HFFc6 (cell line): ENCODE measurements at places on chromosomes 1 and 21.

DNA sequence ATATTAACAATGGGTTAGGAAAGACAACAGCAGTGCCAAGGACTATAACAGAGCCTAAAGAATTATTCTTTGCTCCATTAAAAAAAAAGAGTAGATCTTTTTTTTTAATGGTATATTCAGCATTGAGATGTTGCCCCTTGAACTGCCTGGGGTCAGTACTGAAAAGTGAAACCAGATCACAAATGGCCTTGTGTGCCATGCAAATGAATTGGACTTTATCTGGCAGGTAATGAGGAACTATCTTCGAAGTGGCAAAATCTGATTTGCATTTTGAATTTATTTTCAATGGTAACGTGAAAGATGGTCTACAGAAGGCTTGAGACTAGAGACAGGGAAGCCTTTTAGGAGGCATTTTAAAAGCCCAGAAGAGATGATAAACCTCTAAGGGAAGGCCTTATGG is 21.4 kb upstream of the PKN2 start:
- no peak for DNase-seq

GRCh38 chr1:5507340-5507739 is 484.9 kb downstream of the NPHP4 start:
- no peak for DNase-seq

DNA sequence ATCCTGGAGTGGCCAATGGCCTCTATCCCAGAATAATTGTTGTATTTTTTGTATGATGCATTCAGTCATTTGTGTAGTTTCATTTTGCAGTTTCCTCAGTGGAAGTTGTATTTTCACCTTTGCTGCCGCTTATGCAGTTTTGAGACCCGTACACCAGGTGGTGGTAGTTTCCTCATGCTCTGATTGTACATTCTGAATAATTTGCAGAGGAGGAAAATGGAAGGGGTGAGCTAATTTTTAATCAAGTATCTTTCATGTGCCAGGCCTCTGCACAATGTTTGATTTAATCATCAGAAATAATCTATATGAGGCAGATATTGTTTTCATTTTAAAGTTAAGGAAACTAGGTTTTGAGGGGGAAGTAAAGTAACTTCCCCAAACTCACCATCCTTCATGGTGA is 29.5 kb downstream of the HLX start:
- no peak for DNase-seq

DNA sequence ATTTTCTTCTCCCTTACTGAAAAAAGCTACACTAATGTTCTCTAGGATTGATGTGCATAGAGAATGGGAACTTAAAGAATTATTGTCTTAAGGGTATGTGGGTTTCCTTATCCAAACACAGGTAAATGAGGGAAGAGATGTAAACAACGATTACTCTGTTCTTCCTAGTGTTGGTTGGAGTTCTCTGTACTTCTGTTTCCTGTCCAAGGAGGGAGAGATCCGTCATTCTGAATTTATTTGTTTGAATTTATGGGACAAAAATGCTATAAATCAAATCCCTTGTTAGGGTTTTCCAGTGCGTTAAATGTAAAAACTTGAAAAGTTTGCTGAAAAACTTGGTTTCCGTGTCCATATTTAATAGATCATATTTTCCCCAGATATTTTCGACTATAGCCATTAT is 29.6 kb downstream of the LAMC1 start:
- no peak for DNase-seq

- DNase-seq, result peak; percentile 19
Measured at GRCh38 chr1:167057241-167057688, 32.9 kb downstream of the GPA33 start.

DNA sequence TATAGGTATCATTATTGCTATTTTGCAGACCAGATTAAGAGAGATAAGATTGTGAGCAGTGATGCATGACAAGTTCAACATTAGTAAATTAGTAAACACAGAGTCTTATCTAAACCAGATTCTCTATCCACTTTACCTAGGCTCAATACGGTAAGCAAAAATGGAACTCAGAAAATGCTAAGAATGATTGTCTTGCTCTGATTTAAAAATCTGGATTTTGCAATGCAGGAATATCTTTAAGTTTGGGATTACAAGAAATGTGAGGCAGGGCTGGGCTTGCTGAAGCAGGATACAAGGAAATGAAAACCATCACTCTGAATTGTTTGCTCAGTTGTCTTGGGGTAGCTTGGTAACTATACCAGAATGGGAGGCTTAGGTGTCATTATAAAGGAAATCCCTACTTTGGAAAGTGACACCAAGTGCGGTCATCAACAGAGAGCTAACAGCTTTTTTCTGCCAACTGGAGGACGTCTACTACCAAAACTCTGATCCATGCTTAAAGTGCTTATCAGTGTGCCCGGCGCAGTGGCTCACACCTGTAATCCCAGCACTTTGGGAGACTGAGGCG is 332.7 kb upstream of the RUNX1 start:
- DNase-seq, result no peak

- no peak for DNase-seq
Measured at GRCh38 chr1:24575905-24576587, 20.2 kb downstream of the NCMAP start.

DNA sequence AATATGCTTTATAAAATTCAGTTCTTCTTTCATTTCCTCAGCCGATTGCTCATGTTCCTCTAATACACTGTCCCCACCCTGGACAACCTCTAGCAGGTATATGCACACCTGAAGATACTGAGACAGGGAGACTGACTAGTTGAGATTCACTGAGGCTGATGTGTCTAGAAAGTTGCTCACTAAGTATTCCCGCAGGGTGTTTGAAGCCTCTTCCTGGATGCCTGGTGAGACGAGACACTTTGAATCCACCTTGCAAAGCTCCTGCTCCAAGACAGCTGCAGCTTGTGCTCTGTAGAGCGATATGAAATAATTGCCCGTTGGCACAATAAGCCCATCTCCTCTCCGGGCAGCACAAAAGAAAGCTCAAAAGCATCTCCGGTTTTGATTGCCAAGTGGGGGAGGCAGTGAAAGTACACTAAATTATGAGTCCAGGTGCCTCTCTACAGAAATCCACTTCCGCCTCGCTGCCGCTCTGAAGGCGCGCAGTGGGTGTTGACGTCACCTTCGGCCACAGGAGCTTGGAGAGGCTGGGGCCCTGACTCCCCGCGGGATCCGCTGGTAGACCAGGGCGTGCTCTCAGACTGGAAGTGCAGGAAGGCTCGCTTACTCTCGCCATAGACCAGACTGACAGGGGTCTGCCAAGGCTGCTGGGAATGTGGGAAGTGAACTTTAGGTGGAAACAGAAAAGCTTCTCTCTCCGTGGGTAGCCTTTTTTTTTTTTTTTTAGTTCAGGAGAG is 46.3 kb downstream of the GPA33 start:
- DNase-seq, result no peak

DNA sequence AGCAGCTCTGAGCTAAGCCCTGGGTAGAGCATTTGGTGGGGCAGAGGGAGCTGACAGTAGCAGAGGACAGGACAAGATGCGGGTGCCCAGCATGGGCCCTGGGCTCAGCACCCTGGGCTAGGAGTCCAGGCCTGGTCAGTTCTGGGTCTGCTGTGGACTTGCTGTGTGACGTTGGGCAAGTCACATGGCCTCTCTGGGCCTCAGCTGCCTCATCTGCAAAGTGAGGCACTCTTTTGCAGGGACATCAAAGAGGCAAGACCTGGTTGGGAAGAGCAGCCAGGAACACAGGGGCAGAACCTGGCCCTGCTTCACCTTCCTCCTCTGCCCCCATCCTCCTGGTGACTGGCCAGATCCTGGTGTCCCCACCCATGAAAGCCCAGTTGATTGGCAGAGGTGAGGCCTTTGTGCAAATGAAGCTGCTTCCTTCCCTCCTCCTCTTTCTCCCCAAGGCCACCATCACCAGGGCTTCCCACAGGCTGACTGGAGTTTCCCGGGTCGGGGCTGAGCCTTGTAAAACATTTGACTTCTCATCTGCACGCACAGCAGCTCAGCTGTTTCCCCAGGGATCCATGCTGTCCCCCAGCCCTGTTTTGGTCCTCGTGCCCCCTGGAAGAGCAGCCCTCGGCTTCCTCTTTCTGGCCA is 350.5 kb downstream of the MATN1 start:
- no peak for DNase-seq

- DNase-seq, result no peak
Measured at GRCh38 chr21:36481639-36482038, 1.7 kb upstream of the CLDN14 start.

DNA sequence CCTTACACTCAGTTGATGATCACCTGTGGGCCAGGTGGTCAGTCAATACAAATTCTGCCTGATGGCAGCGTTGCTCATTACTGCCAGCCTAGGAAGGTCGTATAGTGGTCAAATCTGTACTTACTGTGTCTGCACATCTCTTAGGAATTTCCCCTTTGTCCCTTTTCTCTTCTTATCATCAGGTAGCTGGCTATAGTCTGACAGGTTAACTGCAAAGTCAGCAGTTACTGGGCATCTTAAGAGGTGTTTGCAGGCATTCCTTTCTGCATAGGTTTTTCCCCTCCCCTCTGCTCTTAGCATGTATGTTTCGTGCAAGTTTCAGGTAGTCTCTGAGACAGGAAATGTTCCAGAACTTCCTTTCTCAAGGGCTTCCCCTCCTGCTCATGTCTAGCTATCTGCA is 298.7 kb downstream of the LRRIQ3 start:
- no peak for DNase-seq

GRCh38 chr1:198437332-198437731 is 103.1 kb downstream of the ATP6V1G3 start:
- DNase-seq, result peak; percentile 23

DNA sequence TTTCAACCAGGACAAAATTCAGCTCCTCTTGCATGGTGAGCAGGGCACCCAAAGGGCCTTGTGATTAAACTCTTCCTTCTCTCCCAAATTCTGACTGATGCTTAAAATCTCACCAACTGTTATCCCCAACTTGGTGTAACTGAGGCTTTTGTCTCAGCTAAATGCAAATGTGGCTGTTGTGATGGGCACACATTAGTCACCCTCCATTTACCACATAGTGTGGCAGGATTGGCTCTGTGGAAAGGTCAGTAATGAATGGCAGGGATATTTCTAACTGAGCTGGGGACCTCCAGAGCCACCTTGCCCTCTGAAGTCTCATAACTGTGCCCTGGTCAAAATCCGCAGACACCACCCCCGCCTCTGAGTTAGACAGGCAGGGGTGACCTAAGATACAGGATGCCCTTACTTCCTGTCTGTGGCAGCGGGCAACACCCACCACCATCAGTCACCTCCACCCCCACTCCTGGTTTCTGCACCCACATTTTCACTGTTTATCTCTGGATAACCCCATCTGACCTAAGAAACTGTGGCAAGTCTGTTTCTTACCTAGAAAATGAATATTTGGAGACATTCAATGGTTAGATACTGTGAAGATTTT is 25.4 kb upstream of the RGS16 start:
- DNase-seq, result no peak

- peak; percentile 8 for DNase-seq
Measured at GRCh38 chr1:114833421-114833820, 21.2 kb upstream of the SYCP1 start.

DNA sequence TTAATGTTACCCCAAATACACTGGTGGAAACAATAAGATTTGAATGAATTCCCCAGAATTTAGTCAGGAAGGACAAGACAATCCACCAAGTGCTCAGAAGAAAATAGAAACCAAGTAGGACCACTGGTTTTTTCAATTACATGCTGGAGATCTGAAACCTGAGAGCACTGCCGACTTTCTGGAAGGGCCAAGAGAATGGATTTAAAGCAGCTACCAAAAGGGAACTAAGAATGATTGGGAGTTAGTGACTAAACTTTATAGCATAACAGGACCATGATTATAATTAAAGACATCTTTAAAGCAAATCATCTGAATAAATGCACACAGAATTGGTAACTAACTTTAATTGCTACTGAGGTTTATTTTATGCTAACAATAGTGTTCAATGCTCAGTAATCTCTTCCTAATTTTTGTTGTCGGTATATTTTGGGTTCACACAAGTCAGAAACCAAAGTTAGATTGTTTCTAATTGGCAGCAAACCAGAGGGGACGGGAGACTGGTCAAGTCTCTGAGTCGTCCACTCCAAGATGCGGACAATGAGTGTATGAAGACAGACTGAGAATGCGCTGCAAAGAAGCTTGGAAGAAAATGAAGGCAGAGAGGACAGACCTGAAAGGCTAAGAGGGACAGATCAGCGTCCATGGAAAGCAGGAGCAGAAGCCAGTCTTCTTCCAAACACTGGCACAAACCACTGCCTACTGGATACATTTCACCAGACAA is 2.3 kb upstream of the RGS13 start:
- no peak for DNase-seq

- no peak for DNase-seq
Measured at GRCh38 chr1:203615061-203615581, 11.5 kb upstream of the ATP2B4 start.

GRCh38 chr1:36411674-36412648 is 14.3 kb upstream of the LSM10 start:
- DNase-seq, result no peak

- no peak for DNase-seq
Measured at GRCh38 chr1:88186911-88187310, 497.2 kb upstream of the PKN2 start.

GRCh38 chr1:7581754-7582459 is 189.2 kb upstream of the VAMP3 start:
- DNase-seq, result no peak

DNA sequence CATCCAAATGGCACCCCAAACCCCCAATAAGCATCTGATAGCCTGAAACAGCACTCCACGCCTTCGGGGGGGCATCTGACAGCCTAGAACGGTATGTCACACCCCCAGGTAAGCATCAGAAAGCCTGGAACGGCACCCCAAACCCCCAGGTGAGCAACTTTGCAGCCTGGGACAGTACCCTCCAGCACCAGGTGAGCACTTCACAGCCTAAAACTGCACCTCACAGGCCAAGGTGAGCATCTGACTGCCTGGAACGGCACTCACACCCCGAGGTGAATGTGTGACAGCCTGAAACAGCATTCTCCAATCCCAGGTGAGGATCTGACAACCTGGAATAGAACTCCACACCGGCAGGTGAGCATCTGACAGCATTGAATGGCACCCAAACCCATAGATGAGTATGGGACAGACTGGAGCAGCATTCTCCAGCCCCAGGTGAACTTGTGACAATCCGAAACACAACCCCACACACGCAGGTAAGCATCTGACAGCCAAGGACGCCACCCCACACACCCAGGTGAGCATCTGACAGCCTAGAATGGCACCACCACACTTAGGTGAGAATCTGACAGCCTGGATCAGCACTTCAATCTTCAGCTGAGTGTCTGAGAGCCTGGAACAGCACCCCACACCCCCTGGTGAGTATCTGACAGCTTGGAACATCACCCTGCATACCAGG is 18.3 kb upstream of the MMEL1 start:
- no peak for DNase-seq

GRCh38 chr1:25566730-25567341 is 23.4 kb downstream of the LDLRAP1 start:
- DNase-seq, result peak; percentile 83

- peak; percentile 70 for DNase-seq
Measured at GRCh38 chr1:109910123-109910962, at the start of gene CSF1. CSF1 (plus strand) TSS chr1:109910849; CDS start chr1:109911024, 175 bp downstream.
